ENCODE measurements at places on chromosomes 13 and 19.

DNA sequence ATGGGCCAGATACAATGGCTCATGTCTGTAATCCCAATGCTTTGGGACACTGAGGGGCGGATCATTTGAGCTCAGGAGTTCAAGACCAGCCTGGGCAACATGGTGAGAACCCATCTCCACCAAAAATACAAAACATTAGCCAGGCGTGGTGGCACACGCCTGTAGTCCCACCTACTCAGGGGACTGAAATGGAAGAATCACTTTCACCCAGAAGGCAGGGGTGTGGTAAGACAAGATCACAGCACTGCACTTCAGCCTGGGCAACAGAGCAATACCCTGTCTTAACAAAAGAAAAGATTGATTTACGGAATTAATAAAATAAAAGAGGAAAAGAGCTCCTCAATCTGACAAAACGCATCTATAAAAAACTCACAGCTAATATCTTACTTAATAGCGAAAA, 22.7 kb downstream of the USP12 start:
- no peak for DNase-seq

- DNase-seq, result no peak
These were observed 27.7 kb upstream of the HIF3A start for GRCh38 chr19:46269101-46269500.

DNA sequence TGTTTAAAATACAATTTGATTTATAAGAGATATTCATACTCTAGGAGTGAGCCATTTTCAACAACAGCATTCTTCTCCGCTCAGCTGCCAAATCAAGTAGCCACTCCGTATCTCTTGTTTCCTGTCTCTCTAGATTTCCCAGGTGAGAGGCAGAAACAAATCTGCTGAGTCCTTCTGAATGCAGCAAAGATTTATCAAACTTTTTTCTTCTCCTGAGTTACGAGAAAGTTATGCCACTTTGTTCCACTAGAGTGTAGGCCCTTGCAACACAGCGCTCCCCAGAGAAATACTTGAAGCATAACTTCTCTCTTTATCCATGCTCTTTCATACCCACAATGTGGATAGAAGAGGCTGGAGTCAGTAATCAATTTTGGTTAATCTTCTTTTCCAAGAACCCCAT, 1960.8 kb downstream of the OLFM4 start:
- no peak for DNase-seq

DNA sequence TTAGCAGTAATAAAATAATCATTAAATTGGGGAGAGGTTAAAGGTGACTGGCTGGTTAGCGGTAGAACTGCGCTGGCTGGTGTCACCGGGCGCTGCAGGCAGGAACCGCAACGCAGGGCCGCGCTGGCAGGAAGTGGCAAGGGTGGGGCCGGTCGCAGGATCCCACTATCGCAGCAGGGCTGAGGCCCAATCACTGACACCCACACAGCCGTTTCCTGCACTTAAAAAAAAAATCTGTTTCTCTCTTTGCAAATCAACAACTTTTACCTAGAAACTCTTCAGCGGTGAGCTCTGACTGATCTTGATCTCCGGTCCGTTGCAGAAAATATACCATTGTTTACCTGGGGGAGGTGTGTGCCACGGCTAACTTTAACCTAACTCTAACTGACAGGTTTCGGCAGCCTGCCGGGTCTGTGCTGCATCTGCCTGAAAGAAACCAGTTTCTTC, 46.9 kb downstream of the KLF2 start:
- DNase-seq, result peak; percentile 75

GRCh38 chr13:43291287-43292060, 268.1 kb downstream of the DNAJC15 start:
- no peak for DNase-seq

DNA sequence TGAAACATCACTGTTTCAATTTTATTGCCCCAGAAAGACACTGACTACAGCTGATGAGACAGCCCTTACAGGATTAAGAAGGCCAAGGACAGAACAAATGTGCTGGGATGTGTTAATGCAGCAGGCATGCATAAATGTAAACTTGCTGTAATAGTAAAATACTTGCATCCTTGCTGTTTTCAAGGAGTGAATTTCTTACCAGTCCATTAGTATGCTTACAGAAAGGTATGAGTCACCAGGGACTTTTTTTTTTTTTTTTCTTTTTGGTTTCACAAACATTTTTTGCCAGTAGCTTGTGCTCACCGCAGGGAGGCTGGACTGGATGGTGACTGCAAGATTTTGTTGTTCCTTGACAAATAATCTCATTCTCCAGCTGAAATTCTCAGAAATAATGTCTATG, 55.1 kb downstream of the GPR180 start:
- DNase-seq, result no peak

- DNase-seq, result no peak
These were observed 253.0 kb downstream of the TSHZ3 start for GRCh38 chr19:31096062-31096830.

- no peak for DNase-seq
These were observed 2.9 kb downstream of the NUMBL start for GRCh38 chr19:40687525-40688016.

GRCh38 chr13:46172531-46172991, 9.4 kb downstream of the LCP1 start:
- no peak for DNase-seq

DNA sequence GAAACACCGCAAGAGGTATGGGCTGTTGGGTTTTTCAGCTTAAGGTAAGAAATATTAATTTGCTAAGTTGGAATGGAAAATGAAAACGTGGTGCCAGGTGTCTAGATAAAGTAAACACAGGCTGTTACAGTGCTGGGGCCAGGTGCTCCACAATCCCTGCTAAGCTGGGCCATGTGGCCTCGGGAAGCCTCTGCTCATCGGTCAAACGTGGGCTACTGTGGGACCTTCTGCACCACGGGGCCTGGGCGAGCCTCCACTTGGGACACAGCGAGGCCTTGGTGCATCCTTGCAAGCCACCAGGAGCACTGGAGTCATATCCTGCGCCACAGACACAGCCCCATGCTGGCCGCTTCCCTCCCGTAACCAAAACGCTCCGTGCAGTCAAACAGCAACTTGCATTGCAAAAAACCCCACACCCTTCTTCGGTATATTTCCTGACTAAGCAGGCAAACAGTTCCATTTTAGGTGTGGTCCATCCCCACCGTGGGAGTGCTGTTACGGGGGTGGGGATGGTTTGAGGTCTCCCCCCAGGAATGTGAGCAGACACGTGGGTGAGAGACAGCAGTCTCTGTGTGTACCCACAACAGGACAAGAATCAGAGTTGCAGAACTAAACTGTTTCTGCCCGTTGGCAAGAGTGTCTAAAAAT, 96.3 kb upstream of the SOX1 start:
- DNase-seq, result no peak

DNA sequence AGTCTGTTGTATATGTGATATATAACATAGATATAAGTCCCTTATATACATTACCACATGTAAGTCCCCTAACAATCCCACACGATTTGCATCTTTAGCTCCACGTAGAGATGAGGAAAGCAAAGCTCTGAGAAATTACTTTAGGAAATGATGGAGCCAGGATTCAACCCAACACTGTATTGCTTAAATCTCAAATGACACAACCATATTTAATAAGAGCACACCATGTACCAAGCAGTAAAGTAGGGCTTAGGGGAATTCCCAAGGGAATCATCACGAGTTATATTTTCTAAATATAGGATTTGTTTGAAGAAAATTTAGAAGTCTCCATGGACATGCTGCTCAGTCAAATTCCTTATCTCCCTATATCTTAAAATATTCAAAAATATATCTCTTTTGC, 61.3 kb upstream of the POMP start:
- DNase-seq, result no peak

- DNase-seq, result no peak
These were observed 8.3 kb upstream of the MCF2L start for GRCh38 chr13:112960706-112961105.

DNA sequence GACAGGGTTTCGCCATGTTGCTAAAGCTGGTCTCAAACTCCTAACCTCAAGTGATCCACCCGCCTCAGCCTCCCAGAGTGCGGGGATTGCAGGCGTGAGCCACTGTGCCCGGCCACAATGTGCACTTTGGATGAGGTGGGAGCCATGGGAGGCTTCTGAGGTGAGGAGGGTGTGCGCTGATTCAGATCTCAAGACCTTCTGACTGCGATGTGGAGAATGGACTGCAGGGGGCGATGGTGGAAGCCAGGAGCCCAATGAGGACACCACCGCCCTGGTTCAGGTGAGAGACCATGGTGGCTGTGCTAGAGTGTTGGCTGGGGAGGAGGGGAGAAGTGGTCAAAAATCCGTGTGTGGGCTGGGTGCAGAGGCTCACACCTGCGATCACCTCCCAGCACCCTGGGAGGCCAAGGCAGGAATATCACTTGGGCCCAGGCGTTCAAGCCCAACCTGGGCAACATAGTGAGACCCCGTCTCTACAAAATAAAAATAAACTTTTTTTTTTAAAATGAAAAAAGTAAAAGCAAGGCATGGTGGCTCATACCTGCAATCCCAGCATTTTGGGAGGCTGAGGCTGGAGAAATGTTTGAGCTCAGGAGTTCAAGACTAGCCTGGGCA, 5.6 kb downstream of the INAFM1 start:
- peak; percentile 59 for DNase-seq

DNA sequence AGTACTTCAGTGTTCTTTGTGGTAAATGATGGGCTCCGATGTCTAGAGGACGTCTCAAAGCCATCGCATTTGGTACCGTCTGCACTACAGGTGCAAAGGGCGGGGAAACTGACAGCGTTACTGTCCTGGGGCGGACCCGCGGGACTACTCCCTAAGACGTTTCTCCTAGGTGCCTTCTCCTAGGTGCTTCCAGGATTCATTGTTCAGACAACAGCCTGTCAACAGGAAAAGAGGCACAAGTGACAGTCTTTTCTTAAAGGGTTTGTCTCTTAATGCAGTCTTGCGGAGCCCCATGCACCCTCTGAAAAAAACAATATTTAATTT, 1.4 kb downstream of the SERTM1 start:
- DNase-seq, result no peak

DNA sequence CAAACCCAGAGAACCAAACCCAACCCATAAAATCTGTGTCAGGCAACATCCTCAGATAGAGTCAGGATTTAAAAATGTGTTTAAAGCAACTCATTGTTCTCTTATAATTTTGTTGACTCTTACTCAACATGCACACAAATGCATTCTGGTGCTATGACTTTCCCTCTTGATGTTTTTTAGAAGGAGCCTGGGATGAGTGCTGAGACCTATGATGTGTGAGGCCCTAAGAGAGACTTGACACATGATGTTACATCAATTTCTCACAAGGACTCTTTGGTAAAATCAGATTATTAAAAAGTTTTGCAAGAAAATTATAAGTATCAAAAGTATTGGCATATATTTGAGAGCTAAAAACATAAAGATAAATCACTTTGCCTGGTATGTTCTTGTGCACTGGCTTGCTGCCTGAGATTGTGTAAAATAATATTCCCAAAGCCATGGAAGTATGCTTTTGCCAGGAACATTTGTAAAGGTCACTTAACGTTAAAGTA, 173.9 kb downstream of the DCLK1 start:
- DNase-seq, result no peak

DNA sequence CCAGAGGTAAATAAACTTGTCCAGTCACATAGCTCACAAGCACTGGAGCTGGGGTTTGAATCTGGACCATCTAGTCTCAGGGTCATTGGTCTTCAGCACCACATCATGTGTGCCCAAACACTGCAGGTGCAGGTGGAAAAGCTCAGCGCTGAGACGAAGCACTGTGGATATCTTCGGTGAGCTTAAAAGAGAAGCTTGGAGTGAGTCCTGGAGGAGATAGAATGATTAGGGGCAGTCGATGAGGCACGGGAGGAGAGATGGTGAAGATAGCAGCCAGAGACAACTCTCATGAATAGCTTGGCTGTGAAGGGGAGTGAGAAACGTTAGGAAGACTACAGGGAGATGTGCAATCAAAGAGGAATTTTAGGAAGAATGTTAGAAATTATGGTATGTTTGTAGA, 389.3 kb downstream of the FGF9 start:
- no peak for DNase-seq

- no peak for DNase-seq
These were observed 10.5 kb upstream of the ZSCAN18 start for GRCh38 chr19:58108546-58108817.

DNA sequence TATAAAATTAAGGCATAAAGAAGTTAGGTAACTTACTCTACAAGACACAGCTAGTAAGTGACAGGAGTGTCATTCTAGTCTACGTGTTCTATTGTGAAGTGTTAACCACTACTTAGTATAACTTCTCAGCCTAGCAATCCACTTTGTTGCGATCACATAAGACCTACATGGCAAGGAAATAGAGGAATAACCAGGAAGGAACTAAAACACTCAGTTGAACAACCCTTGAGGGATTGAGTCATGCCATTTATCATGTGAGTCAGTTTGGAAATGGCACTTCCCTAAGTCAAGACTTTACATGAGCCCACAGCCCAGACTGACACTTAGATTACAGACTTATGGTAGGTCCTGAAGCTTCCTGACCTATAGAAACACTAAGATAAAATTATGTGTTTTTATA, 279.5 kb upstream of the PCDH20 start:
- DNase-seq, result no peak

- DNase-seq, result no peak
These were observed 29.2 kb downstream of the COG6 start for GRCh38 chr13:39684531-39685137.

- no peak for DNase-seq
These were observed 94.8 kb upstream of the SOX1 start for GRCh38 chr13:111971891-111972780.

DNA sequence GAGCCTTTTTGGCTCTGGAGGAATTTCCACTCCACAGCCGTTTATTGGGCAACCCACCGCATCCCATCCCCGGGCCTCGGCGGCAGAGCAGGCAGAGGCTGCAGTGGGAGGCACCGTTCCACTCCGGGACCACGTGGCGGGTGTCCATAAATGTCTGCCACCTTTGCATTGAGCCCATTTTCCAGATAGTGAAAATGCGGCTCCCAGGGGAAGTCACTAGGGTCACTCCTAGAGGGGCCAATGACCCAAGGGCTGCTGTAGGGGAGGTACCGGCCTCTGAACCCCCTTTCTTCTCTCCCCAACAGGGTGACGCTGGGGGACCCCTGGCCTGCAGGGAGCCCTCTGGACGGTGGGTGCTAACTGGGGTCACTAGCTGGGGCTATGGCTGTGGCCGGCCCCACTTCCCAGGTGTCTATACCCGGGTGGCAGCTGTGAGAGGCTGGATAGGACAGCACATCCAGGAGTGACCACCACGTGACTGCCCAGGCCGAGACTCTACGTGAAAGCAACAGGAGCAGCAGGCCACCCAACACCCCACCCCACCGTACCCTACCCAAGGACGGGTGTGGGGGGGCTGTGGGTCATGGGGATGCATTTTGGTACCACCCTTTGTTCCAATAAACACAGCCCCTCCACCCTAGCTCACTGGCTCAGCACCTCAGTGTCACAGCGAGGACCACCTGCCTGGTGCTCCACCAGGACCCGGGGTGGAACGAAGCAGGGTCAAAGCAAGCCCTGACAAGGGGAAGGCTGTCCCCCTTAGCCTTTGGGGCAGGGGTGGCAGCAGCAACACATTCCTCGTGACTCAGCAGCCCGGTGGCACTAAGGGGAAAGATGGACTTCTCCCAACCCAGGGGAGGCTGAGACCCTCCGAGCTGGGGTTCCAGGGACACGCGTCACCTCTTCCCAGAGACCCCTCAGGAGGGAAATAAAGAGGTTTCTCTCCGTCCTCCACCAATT, 1.5 kb downstream of the TIMM13 start:
- no peak for DNase-seq

- peak; percentile 32 for DNase-seq
These were observed at the start of gene SIGLEC10 for GRCh38 chr19:51417107-51417809. Gene SIGLEC10, minus strand, starts transcription at chr19:51417642. Its CDS starts 61 bp downstream, at chr19:51417581.

All from stimulated activated CD4-positive, alpha-beta T cell treated with anti-CD3 and anti-CD28 coated beads, Interleukin-4, amount 100 ng/mL, for 48 hours (primary cell).